Stimulated activated CD8-positive, alpha-beta memory T cell treated with anti-CD3 and anti-CD28 coated beads, Interleukin-2, amount 100 ng/mL, for 1 hour (primary cell): ENCODE measurements at places on chromosomes 2 and 18.

- no peak for DNase-seq
These were observed 30.4 kb upstream of the C18orf32 start for GRCh38 chr18:49517483-49517882.

DNA sequence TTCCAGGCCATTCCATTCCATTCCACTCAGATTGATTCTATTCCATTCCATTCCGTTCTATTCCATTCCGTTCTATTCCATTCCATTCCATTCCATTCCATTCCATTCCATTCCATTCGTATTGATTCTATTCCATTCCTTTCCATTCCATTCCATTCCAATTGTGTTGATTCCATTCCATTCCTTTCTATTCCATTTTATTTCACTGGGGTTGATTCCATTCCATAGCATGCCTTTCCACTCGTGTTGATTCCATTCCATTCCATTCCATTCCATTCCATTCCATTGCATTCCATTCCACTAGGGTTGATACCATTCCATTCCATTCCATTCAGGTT is 1142.3 kb downstream of the RPIA start:
- no peak for DNase-seq

DNA sequence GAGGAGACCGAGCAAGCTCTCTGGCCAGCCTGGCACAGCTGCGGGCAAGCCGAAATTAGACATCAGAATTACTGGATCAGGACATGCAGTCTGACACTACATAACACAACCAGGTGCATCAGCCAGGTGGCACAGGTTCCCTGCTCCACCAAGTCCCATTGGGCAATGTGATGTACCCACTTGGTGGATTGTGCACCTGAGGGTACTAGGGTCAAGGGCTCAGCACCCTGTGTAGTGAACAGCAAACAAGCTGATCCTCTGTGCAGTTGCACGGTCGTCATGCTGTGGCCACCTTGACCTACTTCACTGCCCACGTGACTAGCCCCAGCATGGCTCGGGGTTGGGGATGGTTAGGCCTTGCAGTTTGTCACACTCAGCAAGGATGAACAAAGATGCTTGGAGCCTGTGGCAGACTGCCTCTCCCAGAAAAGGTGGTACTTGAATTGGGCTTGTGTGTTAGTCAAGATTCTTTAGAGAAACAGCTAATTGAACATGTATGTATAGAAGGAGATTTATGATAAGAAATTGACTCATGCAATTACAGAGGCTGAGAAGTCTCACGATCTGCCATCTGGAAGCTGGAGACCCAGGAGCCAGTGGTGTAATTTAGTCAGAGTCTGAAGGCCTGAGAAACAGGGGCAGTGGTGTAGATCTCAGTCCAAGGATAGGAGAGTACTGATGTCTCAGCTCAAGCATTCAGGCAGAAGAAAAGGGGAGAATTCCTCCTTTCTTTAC is 71.4 kb upstream of the TMEM87B start:
- DNase-seq = no peak

GRCh38 chr2:84755096-84755495 is 125.8 kb downstream of the TRABD2A start:
- DNase-seq = no peak

DNA sequence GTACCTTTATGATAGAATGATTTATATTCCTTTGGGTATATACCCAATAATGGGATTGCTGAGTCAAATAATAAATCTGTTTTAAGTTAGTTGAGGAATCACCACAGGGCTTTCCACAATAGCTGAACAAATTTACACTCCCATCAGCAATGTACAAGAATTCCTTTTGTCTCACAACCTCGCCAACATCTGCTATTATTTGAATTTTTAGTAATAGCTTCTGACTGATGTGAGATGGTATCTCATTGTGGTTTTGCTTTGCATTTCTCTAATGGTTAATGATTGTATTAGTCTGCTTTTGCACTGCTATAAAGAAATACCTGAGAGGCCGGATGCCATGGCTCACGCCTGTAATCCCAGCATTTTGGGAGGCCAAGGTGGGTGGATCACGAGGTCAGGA is 1387.6 kb upstream of the ACVR2A start:
- DNase-seq = no peak

DNA sequence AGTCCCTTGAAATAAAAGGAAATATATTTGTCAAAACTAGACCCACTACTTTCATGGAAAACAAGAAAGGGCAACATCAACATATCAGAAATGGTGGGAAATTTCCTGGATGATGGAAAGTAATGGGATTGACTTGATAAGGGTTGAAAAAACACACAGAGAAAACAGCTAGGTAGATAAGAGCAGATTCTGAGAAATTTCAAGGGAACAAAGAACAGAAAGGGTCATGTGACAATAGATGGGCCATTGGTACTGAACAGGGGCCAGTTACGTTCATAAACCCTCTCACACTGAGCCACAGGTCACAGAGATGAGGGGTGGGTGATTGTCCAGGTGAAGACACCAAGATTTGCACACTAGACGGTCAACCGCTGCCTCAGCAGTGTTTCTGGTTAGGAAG is 98.7 kb downstream of the QPCT start:
- DNase-seq = no peak

DNA sequence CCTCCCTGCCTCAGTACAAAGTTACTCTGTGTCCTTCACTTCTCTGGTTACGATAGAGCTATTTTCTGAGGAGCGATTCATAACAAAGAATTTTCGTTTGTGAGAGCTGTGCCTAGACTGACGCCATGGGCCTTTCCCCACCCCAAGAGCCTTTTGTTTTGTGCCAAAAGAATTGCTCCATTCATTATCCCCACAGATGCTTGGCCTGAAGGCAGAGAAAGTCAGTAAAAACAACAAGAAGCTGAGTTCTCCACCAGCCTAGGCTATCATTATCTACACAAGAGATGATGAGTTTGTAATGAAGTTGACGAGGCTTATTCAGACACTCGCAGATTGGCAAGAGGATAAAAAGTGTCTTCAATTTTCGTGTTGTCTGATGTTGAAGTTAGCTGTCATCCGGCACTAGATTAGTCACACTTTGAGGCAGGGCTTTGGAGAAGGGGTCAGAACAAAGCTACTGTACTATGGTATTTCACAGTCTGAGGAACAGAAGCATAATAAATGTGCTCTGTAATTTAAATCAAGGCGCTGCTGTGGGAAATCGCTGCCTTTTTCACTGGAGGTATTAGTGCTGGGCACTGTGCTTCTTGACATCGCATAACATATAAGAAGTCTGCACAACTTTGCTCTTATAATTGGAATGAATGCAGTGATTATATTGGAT is 278.4 kb upstream of the FIGN start:
- no peak for DNase-seq

GRCh38 chr2:241069821-241070281 is 32.2 kb downstream of the MTERF4 start:
- no peak for DNase-seq

- no peak for DNase-seq
These were observed 61.2 kb upstream of the FZD5 start for GRCh38 chr2:207830778-207831438.

- no peak for DNase-seq
These were observed 226.9 kb upstream of the NXPH2 start for GRCh38 chr2:139007130-139007529.

- DNase-seq = no peak
These were observed 1.3 kb upstream of the LRP2 start for GRCh38 chr2:169363560-169364150.

GRCh38 chr18:53567929-53568574 is 656.4 kb downstream of the MBD2 start:
- no peak for DNase-seq

DNA sequence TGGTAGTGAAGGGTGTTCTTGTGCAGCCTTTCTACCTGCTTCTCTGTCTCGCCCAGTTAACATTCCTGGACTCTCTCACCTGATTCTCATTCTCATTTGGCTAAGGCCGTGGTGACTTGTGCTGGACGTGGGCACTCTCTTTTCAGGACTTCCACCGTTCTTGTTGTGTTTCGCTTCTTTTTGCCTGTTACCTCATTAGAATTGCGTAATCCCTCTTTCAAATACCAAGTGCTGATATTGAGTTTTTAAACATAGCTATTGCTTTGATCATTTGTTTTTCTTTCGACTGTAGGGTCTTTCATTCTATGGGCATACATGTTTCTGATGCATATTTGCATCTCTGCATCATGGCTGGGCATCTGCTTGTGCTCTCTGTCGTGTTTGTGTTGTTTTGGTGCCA is 287.0 kb downstream of the ALPK2 start:
- DNase-seq = no peak

DNA sequence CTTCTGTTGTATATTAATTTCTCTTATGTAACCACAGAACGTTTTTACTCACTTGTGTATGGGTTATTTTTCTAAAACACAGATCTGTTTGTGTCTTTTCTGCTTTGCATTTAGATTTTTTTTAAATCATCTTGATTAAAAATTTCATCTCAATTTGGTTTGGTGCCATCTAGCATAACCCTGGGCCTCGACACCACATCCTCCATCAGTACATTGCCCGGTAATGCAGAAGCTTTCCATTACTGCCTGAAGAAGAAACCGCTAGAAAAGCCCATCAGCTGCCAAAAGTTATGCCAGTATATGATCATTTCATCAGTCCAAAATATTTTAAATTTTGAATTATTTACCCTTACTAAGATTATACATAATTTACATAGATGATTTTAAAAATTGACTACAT is 26.2 kb downstream of the MAPRE2 start:
- DNase-seq = no peak

GRCh38 chr2:156005999-156006712 is 326.4 kb downstream of the NR4A2 start:
- no peak for DNase-seq

- no peak for DNase-seq
These were observed 9.3 kb downstream of the RDH14 start for GRCh38 chr2:18551169-18551568.

- DNase-seq = no peak
These were observed 1.1 kb downstream of the GLI2 start for GRCh38 chr2:120736624-120737339.

- DNase-seq = no peak
These were observed 154.6 kb downstream of the TFCP2L1 start for GRCh38 chr2:121130301-121130850.

DNA sequence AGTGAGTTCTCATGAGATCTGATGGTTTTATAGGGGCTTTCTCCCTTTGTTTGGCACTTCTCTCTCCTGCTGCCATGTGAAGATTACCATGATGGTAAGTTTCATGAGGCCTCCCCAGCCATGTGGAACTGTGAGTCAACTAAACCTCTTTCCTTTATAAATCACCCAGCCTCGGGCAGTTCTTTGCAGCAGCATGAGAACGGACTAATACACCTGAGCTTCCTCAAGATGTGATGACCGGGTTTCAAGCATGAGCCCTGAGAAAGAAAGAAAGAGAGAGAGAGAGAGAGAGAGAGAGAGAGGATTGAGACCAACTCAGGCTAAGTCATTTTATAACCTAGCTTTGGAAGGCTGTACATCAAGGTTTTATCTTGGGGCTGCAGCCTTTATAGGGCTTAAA is 167.7 kb upstream of the SERPINE2 start:
- no peak for DNase-seq

GRCh38 chr18:3472681-3473544 is 22.9 kb downstream of the TGIF1 start:
- DNase-seq = no peak

DNA sequence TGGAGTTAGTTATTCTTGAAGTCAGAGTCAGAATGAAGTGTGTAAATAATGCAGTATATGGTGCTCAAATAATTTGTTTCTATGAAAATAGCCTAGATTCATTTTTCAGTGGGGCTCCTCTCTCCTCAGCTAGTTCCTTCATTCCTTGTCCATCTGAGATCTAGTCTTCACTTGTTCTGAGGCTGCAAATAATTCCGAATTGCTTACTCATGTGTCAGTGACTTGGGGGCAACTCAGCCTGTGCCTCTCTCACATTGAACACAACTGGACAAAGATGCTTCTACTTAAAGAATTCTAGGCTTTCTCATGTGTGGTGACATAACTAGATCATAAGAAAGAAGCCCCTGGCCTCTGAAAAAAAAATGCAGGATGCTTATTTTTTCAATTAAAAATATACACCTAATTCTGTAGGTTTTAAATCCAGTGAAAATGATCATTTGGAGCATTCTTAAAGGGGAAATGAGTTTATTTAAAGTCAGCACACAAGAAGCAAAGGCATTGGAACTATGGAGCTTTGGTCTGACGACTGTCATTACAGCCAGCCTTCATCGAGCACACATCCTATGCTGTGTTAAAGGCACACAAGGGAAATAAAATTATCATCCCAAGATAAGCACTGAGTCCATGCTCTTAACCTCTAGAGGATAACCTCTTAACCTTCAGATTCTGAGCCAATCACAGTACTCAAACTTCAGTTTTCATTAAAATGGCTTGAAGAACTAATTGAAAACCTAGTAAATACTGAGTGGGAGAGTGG is 24.8 kb upstream of the SCN7A start:
- no peak for DNase-seq

DNA sequence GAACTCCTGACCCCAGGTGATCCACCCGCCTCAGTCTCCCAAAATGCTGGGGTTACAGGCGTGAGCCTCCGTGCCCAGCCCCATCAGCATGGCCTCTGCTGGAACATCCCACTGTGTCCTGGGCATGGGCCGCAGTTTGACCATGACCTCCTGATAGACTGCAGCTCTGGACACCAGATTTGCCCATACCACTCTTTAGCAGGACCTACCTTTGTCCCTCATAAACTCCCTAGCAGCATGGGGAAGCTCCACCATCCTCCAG is 92.6 kb downstream of the MYCN start:
- no peak for DNase-seq

DNA sequence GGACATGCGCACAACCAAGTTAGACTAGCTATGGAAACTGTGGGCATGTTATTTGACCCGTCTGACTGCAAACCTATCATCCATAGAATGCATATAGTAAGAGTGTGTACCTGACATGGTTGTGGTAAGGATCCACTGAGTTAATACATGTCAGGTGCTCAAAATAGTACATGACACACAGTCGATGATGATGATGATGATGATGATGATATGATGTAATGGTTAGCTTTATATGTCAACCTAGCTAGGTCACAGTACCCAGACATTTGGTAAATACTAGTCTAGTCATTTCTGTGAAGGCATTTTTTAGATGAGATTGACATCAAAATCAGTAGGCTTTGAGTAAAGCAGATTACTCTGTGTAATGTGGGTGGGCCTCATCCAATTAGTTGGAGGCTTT is 204.1 kb downstream of the AFF3 start:
- no peak for DNase-seq

DNA sequence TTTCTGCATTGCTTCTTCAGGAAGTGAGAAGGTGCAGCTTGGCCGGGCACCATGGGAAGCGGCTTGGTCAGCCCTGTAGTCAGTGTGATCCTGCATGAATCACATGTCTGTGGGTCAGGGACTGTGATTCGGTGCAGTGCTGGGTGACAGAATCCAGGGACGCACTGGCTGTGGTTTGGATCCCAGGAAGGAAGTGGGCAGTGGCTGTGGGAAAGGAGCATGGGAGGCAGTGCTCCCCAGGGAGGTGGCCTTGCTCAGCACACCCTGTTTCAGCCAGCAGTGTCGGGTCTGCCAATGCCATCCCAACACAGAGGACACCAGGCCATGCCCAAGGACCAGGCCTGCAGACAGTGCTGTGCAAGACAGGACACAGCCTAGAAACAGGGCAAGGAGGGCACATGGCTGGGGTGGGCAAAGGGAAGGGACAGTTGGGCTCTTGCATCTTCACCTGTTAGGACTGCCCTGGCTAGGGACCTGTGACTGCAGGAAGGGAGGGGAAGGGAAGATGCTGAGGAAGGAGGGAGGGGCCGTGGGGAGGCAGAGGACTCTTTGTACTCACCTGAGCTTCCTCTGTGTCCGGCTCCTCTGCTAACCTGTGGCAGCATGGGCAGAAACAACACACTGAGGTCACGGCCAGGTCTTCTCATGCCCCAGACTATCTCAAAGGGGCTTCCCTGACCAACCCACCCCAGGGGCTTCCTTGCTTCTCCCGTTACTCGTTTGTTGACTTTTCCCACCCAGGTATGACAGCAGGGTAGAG is 37.2 kb upstream of the DNMT3A start:
- no peak for DNase-seq

GRCh38 chr2:147631294-147631693 is 213.5 kb upstream of the ACVR2A start:
- no peak for DNase-seq
